ENCODE measurements at places on chromosomes 3 and 15.

DNA sequence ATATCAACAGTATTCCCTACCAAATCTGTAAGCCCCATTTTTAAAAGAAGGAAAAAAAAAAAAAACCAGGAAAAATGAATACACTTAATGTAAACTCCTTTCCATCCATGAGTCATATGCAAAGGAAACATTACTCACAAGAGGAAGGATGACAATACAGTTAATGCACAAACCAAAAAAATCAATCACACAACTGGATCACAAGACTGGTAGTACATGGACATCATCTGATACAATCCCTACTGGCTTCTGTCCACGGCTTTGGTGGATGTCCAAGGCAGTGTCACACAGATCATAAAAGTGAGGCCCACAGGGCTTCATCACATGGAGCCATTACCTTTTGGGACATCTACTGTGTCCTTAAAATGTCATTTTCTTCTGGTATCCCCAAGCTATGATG, 44.0 kb downstream of the SUCLG2 start:
- no peak for DNase-seq

DNA sequence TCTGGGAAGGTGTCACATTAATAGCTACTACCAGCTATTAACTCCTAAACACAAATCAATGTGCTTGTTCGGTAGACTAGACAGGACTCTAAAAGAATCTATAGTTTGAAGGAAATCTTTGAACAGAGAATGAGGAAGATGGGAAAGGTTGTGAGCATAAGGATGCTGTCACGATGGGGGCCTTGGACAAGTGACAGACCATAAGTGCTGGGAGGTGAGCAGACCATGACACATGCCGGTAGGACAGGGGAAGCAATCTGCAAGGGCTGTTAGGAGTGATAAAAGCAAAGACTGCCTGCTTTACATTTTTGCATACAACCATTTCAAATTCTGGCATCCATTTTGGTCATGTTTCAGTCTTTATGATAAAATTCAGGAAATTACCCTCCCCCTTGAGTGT, 645.8 kb downstream of the ROBO2 start:
- no peak for DNase-seq

GRCh38 chr3:160987982-160988964, 116.9 kb downstream of the B3GALNT1 start:
- no peak for DNase-seq

GRCh38 chr15:81069356-81069755, 64.7 kb upstream of the CFAP161 start:
- DNase-seq, result no peak

- no peak for DNase-seq
Measured at GRCh38 chr3:129441215-129441614, 1.2 kb downstream of the IFT122 start.

DNA sequence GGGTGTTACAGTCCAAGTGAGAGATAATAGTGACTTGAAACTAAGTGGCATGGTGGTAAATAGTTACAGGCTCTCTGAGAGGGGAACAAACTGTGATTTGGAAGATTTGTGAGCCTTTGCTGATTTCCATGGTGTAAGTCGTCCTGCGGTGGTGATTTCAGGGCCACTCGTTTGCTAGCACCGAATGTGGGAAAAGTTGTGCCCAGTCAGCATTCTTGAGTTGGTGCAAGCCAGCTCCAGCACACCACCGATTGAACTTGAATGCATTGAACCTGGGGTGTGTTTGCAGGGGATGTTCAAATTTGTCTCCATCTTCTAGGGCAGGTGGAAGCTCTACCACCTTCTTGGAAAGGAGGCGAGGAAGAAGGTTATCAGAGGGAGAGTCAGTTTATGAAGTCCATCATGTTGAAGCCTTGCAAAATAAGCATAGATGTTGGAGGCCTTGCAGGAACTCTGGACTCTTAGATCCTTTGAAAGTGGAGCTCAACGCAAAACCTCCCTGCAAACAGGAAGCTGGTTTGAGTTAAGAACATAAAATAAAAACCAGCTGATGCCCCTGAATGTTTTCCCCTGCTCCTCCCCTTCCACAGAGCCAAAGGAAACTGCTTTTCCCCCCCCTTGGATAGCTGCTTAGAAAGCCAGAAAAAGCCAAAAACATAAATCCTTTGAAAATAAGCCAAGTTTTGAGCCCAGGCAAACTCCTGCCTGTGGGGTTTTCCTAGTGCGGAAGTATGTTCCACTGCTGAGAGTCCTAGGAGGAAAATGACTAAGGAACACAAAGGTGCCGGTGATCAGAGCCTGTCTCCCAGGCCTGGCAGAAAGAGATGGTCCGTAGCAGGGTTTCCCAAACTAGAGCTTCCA, 21.9 kb downstream of the MAPKBP1 start:
- no peak for DNase-seq

DNA sequence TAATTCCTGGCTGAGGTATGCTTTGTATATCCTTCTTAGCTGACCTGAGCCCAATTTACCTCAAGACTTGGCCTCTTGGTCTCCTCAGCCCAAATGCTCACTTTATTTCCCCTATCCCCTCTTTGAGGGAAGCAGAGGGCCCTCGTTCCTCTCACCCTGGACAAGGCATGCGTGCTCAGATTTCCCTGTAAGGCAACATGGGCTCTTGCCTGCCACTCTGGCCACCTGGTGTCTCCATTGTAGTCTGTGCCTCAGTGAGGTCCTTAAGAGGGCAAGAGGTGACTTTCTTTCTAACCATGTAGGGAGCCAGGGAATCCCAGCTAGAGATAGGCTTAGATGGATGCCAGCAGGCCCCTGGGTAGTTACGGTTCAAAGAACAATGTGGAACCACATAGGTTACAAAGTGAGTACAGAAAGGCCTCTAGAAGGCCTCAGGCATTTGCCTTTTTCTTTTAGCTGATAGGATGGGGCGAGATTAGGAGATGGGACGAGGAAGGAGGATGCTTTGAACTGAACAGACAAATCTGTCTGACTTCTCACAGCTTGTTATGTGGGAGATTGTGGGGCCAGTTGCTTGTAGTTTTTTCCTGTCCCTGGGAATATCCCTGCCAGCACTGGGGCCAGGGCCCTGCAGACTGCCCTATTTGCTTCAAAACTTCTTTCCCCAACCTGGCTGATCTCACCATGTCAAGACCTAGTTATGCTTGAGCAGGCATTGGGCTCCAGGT, 1.1 kb upstream of the INTS14 start:
- no peak for DNase-seq

DNA sequence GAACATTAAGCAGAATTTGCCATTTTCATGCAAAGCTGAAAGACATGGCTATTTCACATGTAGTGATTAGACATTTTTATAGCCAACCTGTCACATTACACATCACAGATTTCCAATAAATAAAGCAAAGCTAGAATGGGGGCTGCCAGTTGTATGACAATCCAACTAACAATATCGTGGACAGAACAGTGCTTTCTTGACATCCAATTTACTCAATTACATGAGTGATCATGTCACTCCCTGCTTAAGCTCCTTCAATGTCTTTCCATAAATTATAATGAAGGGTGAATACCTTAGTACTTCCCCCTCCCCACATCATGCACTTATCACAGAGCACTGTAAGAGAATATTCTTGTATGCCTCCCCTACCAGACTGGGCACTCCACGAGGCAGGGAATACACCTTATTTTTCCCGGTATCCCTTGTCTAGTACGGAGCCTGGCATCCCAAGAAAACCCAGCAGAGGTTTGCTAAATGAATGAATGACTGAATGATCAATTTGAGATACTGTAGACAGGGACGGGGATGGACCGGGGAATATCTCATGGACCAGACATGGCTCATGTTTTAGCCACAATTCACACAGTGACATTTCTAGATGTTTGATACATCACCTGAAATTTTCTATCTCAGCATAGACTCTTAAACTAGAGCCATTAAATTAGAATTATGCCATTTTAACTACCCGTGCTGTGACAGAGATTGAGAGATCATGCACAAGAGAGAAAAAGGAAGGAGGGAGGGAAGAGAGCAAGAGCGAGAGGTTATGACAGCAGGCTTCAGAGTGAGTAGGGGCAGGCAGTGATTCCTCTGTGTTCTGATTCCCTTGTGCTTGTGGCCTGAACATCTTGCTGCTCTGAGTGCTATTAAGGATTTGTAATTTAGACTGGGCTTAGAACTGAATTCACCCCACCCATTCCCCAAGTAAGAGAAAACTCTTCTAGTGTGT, 77.7 kb downstream of the EPHB1 start:
- DNase-seq, result no peak

DNA sequence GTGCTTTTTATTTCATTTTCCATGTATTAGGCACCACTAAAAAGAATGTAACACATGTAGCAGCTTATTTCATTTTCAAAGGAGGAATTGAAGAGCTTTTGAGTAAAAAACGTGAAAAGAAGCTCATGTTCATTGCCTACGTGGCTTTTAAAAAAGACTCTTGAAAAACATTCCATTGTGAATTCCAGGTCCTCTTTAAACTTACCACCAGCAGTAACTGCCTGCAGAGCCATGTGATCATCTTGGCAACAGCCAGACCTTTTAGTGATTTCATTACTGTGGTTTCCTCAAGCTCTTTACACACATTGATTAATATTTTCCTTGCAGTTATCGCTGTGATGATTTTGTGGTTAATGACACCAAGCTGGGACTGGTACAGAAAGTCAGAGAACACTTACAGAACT, 43.8 kb upstream of the FBXL22 start:
- no peak for DNase-seq

GRCh38 chr3:107897471-107898061, 193.3 kb downstream of the CD47 start:
- no peak for DNase-seq

DNA sequence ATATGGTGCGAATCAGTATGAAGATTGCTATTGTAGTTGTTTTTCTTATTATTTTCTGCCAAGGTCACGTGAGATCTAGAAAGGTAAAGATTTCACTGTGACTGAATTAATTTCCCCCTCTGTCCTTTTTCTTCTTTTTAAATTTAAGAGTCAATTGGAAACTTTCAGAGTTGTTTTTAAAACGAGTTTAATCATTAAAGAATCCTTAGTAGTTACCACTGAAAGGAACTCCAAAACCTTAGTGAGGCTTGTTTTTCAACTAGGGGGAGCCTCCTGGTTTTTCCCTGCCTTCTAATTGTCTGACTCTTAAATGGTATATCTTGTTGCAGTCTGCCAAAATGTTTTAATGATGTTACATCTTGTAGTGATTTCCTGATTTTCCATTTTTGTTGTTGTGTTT, 17.6 kb downstream of the P2RY12 start:
- DNase-seq, result no peak

- DNase-seq, result no peak
Measured at GRCh38 chr3:197202694-197203093, 95.7 kb downstream of the DLG1 start.

- no peak for DNase-seq
Measured at GRCh38 chr3:11283139-11283475, 10.9 kb downstream of the ATG7 start.

DNA sequence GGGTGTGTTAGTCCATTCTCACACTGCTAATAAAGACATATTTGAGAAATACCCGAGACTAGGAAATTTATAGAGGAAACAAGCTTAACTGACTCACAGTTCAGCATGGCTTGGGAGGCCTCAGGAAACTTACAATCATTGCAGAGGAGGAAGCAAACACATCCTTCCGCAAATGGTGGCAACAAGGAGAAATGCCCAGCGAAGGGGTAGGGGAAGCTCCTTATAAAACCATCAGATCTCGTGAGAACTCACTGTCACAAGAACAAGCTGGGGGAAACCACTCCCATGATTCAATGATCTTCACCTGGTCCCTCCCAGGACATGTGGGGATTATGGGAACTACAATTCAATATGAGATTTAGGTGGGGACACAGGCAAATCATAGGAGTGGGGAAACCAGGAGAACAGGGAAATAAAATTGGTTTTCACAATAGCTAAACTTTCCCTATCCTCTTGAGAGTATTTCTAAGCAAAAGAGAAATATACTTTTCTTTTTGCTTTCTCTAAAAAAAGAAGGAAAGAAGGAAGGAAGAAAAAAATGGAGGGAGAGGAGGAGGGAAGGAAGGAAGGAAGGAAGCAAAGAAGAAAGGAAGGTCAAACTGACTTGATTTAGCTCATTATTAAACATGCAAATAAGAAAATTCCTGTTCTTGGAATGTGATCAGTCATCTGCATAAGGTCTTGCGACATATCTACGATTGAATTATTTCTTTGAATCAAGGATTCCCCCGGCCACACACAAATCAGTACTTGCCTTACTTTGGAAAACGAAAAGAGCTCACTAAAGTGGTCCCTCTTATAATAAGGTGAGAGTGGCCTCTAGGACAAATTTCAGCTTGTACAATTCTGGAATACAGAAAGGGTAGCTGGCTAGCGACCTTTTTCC, 75.2 kb downstream of the LIPC start:
- DNase-seq, result no peak

Data from stimulated activated CD8-positive, alpha-beta memory T cell treated with anti-CD3 and anti-CD28 coated beads, Interleukin-7, amount 100 ng/mL, for 1 hour (primary cell).